ENCODE measurements at places on chromosomes 7 and 10.

GRCh38 chr10:106304056-106304455 is 860.5 kb downstream of the SORCS1 start:
- DNase-seq: no peak

DNA sequence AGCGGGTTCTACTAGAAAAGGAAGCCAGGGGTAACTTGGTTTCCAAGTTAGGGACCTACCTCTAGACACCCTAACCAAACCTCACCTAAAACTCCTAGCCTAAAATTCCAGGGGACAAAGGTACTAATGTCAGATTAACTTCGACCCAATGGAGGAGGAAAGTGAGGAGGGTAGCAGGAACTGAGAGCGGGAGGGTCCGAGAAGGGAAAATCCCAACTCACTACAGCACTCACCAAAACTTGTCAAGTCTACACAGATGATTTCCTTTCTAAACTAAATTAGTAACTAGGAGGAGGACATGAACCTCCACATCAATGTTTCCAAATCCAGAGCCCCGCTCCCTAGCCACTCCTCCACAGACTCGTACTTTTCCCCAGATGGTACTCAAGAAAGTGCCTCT is 22.6 kb downstream of the CHCHD3 start:
- no peak for DNase-seq

DNA sequence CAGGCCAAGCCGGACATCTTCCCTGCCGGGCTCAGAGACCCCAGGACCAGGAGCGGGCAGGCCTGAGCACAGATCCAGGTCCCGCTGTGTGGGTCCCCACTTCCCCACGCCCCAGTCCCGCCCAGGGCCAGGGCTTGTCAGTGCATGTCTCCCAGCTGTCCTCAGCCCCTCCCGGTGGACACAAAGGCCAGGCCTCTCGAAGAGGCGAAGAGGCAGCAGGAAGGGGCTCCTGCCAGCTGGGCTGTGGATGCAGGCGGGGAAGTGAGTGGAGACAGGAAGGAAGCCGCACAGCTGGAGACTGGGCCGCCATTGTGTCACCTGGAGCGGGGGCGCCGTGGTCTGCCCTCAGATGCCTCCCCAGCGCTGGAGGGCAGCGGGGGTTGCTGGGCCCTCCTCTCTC is 4.8 kb downstream of the GRIFIN start:
- no peak for DNase-seq

DNA sequence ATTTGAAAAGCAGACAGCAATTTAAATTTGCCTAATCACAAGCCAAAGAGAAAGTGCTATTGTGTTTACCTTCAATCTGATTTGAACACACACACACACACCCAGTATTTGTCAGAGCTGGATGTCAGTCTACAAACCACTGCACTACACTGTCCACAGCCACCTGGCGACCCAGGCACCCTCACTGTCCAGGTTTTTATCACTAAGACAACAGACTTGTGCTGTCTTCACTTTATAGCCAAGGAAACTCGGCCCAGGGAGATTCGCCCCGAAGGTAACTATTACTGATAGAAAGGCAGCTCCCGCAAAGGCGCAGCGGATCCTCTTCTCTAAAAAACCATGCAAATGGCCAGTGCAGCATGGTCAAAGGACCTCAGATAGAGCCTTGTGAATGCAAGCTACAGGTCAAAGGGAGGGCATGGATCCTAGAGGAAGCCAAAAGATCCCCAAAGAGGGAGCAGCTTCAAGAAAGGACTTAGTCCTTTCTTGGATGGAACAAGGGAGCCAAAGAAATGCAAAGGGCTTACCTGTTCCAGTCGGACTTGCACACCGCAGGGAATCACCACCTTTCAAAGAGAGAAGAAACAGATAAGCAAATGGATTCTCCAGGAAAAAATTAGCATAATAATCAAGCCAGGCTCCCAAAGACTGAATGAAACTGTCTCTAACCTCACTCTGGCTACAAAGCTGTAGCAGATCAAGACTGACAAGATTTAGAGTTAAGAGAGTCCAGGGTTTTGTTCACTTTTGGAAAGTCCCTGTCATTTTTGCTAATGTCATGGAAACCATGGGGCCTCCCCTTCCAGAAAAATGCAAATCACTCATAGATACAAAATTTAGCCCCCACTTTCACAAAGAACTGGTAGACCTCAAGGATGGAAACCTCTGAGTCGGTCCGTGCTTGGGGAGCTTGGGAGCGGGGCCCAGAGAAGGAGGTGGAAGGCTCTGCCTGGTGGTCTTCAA is 101.1 kb downstream of the TNS3 start:
- DNase-seq: no peak

DNA sequence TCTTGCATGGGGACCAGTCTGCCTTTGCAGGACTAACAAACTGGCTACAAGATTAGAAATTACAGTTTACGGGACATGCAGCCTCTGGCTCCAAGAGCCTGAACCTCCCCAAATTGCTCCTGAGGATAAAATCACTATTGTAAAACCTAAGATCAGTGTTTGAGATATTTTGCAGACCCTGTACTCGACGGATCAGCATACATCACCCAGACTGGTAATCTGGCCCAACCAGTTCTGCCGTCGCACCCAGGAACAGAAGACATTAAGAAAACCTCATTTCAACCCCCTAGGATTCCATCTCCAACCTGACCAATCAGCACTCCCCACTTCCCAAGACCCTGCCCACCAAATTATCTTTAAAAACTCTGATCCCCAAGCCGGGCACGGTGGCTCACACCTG is 27.1 kb upstream of the DNMBP start:
- DNase-seq: no peak

DNA sequence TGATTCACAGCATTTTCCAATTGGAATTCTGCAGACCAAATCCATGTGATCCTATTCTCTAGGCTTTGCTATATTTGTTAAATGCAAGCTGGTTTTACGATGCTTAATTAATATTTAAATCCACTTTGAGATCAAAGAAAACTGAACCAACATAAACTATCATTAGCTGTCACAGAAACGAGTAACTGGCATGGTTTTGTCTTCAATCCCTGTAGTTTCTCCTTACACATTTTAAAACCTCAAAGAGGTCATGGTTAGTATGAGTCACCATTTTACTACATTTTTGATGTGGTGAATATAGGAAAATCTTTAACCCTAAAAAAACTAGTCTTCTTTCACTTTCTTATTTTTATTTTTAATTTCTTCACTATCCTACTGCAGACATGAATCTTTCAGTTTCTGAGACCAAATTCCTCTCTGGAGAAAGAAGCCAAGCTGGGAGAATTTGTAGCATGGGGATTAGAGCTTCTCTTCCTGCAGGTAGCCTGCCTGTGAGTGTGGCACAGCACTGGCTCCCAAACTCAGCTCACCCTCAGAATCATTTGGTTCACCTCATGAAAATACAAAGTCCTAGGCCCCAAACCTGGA is 8.7 kb upstream of the LIPM start:
- peak; percentile 60 for DNase-seq

Data from adipocyte (in vitro differentiated cells).